ENCODE measurements at places on chromosomes 5 and 9.

DNA sequence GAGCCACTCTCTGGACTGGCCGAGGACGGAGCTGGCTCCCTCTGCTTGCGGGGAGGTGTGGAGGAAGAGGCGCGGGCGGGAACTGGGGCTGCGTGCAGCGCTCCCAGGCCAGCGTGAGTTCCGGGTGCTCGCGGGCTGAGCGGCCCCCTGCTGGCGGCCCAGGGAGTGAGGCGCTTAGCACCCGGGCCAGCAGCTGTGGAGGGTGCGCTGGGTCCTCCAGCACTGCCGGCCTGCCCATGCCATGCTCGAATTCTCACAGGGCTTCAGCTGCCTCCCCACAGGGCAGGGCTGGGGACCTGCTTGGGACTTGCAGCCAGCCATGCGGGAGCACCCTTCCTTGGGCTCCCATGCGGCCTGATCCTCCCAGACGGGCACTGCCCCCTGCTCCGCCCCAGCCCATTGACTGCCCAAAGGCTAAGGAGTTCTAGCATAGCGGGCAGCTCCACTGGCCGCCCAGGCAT is 416.9 kb downstream of the MRPS30 start:
- no peak for DNase-seq

DNA sequence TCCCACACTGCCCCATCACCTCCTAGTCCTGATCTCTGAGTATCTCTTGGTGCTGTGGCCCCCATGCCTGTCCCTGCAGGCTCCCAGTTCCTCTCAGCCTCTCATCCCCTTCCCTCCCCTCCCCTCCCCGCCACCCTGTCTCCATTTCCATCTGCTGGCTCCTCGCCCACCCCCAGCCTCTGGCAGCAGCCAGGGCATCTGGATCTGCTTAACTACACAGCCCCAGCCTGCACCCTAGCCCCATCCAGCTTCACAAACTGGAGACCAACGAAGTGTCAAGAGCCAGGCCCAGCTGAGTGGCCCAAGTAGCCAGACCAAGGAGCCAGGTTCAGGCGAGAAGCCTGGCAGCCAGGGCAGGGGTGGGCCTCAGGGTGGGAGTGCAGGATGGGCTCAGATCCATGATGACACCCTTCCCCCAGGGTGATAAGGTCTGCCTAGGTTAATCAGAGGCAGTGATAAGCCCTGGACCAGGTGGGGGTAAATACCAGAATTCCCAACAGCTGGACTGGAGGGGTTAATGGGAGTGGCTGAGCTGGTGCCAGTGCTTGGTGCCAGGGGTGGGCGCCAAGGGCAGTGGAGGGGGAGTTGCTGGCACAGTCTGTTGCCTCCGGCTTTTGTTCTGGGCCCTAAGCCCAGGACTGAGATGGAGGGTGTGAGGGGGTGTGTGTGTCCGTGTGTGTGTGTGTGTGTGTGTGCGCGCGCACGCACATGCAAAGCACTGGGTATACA is 2.5 kb downstream of the IL11RA start:
- no peak for DNase-seq

DNA sequence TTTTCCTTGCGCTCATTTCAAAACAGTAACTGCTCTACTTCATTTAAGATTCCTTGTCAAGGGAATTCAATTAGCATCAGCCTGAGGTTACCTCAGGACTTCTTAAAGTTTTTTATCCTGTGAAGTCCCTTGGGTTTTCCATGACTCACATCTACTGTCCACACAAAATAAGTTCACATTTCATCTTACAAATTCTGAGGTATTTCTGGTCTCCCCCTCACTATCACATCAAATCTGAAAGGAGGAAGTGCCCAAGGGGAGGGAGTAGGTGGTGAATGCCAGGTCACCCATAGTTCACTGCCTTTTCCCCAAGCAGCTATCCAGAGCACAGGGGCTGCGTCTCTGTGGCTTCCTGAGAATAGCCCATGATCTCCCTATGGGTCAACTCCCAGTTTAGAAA is 227.1 kb upstream of the NREP start:
- DNase-seq = no peak

GRCh38 chr9:75885652-75886051 is 4.8 kb upstream of the PCSK5 start:
- no peak for DNase-seq

GRCh38 chr9:76198336-76198735 is 195.9 kb downstream of the RFK start:
- DNase-seq = no peak

DNA sequence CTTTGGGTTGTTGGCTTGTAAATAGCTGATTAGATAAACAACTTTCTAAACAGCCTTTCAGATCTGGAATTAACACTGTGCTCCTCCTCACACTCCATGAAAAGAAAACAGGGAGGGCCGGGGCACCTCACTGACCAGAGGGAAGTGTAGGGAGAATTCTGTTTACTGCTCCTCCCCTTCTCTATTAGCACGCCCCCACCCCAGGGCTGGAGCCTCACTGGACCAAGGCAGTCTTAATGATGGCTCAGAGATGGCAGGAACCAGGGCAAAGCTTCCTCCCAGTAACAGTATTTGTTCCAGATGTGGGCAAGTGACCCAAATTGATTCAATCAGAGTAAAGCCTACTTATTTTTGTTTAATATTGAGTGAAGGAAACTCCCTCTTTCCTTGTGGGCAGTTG is 256.6 kb downstream of the MSX2 start:
- no peak for DNase-seq

GRCh38 chr5:129120158-129120581 is 25.6 kb downstream of the ISOC1 start:
- no peak for DNase-seq

- no peak for DNase-seq
These were observed 188.3 kb upstream of the NMUR2 start for GRCh38 chr5:152593388-152593787.

DNA sequence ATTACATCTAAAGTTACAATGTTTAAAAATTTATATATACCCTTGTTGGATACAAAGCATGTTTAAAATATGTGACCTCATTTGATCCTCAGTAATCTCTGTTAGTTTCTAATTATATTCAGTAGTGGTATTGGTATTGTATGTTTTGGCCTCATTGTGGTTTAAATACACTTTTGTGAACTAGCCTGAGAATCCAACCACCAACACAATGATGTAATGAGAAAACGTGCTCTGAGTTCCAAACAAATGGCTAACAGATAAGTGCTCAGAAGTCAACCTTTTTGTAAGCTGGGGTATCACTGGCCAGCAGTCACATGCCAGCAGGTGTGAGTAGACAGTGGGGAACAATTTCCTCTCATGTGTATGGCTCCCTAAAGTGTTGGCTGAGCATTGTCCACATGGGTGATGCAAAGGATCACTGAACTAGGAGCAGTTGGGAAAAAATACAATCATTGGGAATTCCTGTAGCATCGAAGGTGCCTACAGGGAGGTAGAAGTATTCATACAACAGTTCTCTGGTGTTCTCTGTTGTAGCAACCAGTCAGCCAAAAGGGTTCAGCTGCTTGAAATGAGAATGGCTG is 56.1 kb downstream of the DOCK8 start:
- no peak for DNase-seq

DNA sequence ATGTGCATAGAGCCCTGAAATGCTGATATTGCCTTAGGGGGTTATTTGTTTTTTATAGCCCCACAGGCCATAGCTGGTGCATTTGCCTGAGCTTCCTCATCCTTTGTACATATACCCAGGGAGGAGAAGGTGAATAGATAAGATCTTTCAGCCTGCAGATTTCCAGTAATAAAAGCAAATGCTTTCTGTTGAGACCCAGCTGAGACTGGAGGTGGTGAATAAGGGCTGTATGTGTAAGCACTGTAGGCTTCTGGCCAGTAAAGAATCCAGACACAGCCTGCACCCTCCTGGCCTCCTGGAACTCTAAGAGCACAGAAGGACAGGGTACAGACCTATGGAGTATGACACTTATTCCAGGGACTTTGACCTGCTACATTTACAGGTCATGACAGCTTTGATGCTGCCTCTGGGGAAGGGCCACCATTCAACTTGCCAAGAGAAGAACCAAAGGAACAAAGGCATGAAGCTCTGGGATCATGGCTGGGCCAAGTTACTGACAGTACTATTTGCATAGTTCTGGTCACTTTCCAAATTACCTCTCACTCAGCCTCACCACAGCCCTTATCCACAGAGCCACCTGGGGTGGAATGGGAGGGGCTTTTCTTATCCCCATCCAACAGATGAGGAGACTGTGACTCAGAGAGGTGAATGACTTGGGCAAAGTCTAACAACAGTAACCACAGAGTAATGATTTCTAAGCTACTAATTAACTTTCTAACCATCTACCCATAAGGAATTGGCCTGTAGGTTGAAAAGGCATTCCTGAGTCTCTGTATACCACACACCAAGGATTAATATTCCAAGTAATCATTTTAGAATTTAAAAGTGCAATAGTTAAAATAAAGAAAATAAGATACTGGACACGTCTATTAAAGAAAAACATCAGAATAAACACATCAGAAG is 604.5 kb upstream of the KLF4 start:
- DNase-seq = no peak

DNA sequence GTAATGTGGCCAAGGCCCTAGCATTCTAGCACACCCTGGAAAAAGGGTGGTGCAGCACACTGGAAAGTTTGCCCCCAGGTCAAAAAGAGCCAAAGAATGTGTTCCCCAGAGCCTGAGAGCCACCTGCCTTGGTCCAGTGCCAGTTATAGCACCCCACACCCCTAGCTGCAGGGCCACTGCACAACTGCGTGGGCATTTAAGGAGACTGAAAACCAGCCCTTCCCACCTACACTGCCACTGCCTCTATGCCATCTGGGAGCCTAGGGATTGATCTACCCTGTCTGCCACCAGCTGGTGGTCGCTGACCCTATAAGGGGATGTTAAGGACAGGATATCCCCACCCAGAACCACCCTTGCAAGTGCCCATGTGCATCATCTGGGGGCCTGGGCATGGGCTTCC is 38.2 kb upstream of the PTPRD start:
- DNase-seq = no peak

DNA sequence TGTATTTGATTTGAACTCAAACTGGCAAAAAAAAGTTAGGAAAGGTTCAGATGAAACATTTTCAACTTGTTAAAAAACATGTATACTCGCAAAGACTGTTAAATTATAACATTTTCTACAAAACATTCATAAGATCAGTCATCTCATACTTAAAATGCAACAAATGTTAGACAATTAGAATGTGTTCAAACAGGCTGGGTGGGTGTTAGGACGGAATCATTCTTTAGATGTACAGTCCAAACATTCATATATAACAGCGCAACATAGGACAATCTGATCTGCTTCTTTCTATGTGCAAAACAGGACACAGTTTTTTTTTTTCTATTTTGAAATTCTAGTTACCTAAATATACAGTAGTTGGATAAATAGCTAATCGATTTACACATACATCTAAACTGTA is 22.2 kb downstream of the IL4 start:
- DNase-seq = no peak

- no peak for DNase-seq
These were observed 156.0 kb downstream of the SEC61B start for GRCh38 chr9:99377790-99378775.

DNA sequence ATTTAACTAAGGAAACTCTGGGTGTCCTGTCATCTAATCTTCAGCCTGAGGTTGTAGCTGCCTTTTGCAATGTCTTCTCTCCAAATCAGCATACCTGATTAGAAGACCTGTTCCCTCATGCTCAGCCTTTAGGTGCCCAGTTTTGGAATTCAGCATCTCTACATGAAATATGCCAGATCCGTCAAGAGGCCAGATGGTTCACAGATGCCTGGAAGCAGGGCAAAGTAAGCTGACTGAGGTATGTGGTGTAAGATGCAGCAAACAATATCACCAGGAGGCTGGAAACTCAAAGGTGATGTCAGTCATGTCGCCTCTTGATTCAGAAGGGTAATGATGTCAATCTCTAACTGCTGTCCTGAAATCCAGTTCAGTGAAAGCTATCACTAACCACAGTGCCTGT is 324.4 kb downstream of the PRELID2 start:
- DNase-seq = no peak

DNA sequence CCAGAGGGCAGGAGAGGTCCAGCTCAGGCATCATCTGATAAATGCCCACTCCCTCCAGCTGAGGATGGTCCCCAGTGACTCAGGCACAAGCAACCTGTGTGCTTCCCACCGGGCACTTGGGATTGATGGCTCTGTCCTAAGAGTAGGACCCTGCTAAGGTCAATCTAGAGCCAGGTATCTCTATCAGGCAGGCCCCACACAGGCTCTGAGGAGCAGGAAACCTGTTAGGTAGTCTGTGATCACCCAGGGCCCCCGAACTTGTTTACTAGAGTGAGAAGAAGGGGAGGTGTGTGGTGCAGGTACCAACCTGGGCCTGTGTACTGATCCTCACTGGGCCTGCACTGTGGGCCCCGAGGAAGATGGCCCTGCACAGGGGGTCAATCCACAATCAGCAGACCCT is 119.6 kb upstream of the FSTL4 start:
- no peak for DNase-seq

GRCh38 chr9:121783521-121784507 is 132.4 kb downstream of the DAB2IP start:
- no peak for DNase-seq

- no peak for DNase-seq
These were observed 40.1 kb downstream of the IQGAP2 start for GRCh38 chr5:76443066-76443800.
